RKO (cell line): ENCODE measurements at places on chromosomes 13 and 19.

- peak; percentile 80 for DNase-seq
Measured at GRCh38 chr19:47122359-47123335, 8.0 kb upstream of the SAE1 start.

DNA sequence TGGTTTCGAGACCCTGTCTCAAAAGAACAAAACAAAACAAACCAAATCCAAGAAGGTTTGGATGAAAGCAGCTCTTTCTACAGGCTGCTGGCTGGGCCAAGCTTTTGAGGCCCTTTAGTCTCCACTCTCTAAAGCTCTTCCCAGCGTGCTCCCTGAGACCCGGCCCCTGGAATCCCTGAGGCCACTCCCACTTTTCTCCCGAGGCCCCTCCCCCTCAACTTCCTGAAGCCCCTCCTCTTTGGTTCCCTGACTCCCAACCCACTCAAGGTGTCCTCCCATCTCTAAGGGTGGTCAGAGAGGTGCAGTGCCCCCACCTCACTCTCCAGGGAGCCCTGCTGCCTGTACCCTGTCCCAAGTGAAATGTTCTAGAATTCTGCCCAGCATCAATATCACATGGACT lies 10.6 kb downstream of the ERICH6B start:
- DNase-seq: no peak

DNA sequence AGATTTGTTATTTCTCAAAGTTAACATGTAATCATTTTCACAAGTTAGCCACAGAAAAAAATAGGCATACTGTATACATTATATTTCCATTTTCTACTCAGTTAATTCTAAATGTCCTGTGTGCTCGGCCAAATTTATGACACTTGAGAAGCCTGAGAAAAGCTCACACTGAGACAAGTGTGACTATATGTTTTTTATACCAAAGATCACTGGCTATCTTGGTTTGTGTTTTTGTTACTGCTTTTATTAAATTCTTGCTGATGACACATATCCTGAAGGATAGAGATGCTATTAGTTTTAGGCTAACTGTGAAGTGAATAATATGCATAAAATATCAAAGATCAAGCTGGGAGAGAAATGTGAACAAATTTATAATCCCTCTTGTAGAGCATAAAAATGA lies 49.3 kb upstream of the IL17D start:
- DNase-seq: no peak

DNA sequence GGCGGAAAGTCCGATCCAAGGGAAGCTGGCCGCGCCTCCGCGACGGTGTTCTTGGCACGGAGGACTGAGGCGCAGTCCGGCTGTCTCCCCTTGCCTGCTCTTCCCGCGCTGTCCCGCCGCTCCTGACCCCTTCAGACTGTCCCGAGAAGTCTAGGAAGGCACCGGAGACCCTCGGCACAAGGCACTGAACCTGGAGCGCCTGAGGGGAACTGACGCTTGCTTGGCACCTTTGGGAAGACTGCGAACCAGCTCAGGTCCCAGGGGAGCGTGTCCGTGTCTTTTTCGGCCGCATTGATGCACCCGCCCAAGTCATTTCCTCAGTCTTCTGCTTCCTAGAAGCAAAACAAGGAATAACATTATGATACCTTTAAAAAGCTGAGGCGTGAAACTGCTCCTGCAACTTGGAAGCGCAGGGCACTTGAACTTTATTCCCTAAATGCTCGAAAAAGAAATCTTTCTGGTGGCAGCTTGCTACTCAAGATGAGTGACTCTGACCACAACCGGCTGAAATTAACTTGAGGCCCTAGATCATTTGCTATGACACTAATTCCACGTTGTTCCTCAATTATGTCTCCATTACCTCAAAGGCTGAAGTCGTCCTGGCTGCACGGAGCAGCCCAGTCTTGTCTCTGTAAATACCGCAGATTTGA lies 735 bp upstream of the FLT1 start:
- DNase-seq: no peak

DNA sequence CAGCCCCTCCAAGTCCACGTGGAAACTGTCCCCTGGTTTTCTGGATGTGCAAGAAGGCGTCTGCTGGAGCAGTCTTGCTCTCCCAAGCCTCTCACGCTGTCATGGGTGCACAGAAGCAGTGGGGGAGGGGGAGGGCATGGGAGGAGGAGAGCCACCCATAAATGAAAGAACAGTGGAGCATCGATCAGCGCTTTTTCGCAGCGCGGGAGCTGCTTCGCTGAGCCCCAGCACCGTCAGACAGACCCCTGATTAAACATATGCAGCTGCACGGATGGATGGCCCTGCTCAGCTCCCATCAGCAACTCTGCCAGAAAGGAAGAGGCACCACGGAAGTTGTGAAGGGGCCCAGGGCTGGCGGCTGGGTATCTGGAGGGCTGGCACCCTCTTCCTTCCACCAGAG lies 264.9 kb downstream of the UQCRFS1 start:
- no peak for DNase-seq

DNA sequence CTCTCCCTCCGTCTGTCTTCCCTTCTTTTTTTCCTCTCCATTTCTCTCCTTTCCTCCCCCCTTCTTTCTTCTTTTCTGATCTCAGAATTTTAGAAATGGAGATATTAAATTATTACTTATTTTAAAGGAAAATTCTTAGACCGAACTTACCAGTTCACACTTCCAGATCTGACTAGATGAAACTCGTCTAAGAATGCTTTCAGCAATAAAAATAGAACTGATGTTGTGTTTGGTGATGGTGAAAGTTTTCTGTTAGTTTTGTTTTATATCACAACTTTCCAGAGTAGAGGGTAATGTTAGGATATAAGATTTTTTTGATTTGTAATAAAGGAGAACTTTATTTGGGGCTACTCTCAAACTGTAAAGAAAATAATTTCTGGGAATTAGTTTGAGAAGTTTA lies 29.9 kb downstream of the UCHL3 start:
- DNase-seq: no peak
